ENCODE measurements at places on chromosomes 13 and 19.

GRCh38 chr19:19538061-19538784 lies at the start of gene CILP2:
Gene CILP2, plus strand, starts transcription at chr19:19538265. Its CDS starts 85 bp downstream, at chr19:19538350.
- H3K36me3 ChIP-seq = no peaks in the 10 kb centered on the region
- no peak within 1 kb of the TSS for H3K27ac ChIP-seq
- H3K4me1 ChIP-seq = peaks cover 24% of the 10 kb centered on the region
- H3K27me3 ChIP-seq = peaks cover 56% of the 10 kb centered on the region

DNA sequence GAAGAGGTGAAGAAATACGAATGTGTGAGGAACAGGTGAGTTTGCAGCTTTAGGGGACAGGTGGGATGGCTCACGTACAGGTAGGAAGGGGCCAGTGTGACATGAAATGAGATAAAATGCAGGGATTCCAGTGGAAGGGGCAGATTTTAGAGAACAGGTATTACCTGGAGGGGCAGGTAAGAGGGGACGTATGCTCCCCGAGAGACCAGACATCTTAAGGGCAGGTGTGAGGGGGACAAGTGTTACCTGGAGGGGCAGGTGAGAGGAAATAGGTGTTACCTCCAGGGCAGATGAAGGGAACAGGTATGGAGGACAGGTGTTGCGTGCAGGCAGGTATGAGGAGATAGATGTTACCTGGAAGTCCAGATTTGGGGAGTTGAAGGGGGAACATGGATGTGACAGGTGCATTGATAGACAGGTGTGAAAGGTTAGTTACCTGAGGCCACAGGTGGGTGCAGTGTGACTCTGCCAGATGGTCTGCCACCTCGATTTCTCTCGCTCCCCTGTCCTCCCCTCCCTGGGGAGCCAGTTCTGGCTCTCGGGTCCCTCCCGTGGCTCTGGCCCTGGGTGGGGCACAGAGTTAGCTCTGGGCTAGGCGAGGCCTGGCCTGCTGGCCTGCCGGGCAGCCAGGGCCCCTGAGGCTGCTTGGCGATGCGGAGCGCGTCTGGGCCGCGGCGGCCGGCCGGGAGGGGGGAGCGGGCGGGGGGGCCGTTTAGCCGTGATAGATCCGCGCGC lies 2.1 kb downstream of the ERFL start:
- H3K27ac ChIP-seq = no peak overlapping the region
- no peaks in the 10 kb centered on the region for H3K4me1 ChIP-seq
- peaks cover 80% of the 10 kb centered on the region for H3K27me3 ChIP-seq
- no peak for DNase-seq
- no peaks in the 10 kb centered on the region for H3K36me3 ChIP-seq

GRCh38 chr19:45297674-45298073 lies 25.0 kb downstream of the CKM start:
- no peak overlapping the region for H3K4me3 ChIP-seq
- no peaks in the 10 kb centered on the region for H3K36me3 ChIP-seq
- H3K27me3 ChIP-seq = no peaks in the 10 kb centered on the region
- no peak overlapping the region for H3K27ac ChIP-seq
- DNase-seq = no peak
- H3K4me1 ChIP-seq = no peaks in the 10 kb centered on the region

GRCh38 chr13:32060401-32060878 lies 28.9 kb downstream of the FRY start:
- H3K27me3 ChIP-seq = no peaks in the 10 kb centered on the region
- peaks cover 55% of the 10 kb centered on the region for H3K4me1 ChIP-seq
- no peaks in the 10 kb centered on the region for H3K36me3 ChIP-seq
- no peak for DNase-seq

DNA sequence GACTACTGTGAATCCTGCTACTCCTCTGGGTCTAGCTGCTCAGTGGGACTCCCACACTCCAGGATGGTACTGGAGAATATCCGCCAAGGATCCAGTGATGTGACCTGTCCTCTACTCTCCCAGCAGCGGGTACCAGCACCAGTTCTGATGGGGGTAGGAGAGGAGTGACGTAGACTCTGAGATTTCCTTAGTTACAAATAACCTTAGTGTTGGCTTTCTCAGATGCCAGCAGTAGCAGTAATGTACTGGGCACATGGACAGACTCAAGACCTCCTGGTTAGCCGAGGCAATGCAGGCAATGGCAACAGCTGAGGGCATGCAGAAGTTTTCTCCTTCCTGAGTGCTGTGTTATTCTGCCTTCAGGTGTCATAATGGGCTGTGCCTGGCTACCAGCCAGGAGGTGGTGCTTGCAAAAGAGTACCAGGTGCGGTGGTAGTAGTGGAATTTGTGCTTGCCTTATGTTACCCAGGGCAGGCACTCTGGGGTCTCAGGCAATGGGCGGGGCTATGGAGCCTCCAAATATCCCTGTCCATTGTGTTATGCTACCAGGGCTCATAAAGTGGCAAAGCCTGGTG lies 105.3 kb upstream of the KLF5 start:
- no peaks in the 10 kb centered on the region for H3K27me3 ChIP-seq
- peaks cover 22% of the 10 kb centered on the region for H3K36me3 ChIP-seq
- no peaks in the 10 kb centered on the region for H3K4me1 ChIP-seq
- H3K27ac ChIP-seq = no peak overlapping the region
- H3K4me3 ChIP-seq = no peak overlapping the region

DNA sequence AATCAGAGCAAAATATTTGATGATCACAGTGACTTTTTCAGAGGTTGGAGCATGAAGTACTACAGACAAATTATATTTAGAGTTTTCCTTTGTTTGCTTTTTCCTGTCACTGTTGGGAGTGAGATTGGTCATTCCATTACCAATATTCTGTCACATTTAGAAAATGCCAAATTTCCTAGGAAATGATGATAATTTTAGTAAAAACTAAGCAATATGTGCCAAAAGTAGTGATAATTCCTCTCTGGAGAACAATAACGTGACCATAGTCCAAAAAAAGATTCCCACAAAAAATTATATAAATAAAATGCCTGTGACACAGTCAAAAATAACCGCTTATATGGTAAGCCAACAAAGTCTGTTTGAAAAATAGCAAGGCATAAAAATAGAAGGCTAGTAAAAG lies 2719.4 kb downstream of the PCDH9 start:
- no peak for DNase-seq
- no peaks in the 10 kb centered on the region for H3K4me1 ChIP-seq
- H3K36me3 ChIP-seq = no peaks in the 10 kb centered on the region
- peak overlapping the region; percentile 72 for H3K27ac ChIP-seq
- no peaks in the 10 kb centered on the region for H3K27me3 ChIP-seq
- H3K4me3 ChIP-seq = no peak overlapping the region

DNA sequence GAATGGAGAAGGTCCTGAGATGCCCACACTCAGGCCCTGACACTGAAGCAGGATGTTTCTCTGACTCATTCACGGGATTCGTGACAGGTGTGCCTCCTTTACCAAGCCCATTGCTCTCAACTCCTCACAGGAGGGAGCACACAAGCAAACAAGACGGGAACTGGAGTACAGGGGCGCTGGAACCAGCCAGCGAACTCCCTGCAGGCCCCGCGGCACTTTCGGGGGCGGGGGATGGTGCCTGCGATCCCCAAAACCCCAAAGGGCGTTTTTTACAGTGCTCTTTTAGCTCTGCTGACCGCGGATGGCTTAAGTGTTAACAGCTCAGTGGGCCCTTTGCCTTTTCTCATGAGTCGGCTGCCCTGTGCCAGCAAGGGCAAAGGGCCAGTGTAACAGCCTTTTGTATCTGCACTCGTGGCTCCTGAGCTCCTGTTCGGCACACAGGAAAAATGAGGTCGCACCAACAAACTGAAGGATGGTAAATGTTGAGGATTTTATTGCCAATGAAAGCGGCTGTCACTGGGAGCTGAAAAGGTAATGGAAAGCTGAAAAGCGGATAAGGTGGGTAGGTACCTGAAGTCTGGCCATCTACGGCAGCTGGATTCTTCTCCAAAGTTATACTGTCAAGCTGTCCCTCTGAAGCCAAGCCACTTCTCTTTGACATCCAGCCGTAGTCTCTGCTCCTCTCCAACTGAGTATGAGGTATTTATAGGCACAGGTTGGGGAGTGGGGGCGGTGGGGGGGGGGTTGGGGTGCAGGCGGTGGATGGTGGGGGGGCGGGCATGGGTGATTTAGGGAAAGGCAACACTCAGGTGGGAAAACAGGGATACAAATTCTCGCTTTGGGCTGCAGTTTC lies 65.0 kb upstream of the TRPC4 start:
- no peak for DNase-seq
- no peaks in the 10 kb centered on the region for H3K36me3 ChIP-seq
- H3K27ac ChIP-seq = peak overlapping the region; percentile 51
- H3K4me3 ChIP-seq = peak overlapping the region; percentile 43

GRCh38 chr13:75326173-75327134 lies 155.5 kb downstream of the TBC1D4 start:
- H3K4me3 ChIP-seq = no peak overlapping the region
- no peak for DNase-seq
- H3K27ac ChIP-seq = peak overlapping the region; percentile 57

DNA sequence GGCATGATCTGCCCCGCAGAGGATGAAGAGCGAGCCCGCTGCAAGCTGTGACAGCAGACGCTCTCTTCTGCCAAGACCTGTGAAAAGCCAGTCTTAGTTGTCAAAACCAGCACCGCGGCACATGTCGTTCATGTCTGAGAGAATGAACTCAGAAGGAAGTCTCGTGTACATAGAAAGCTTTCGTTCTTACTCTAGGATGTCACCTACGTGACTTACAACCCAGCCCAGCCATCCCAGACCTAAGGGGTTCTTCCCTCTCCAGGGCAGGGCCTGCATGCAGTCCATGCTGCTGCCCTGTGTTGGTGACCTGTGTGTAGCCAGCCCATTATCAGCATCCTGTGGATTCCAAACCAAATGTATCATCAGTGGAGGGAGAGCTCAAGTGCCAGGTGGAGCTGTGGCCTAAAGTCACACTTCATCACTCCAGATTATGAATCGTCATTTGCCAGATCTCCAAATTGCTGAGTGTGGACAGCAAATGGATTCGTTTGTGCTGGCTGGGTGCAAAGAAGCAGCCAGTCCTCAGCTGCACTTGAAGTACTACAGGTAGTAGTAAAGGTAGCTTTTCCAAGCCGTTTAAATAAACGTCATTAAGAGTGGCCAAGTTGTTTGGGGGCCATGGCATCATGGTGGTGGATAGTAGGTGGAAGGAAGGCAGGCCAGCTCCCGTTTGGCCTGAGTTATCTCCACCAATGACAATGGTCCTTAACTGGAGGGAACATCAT lies 73.9 kb upstream of the GPR183 start:
- H3K27ac ChIP-seq = no peak overlapping the region
- no peak overlapping the region for H3K4me3 ChIP-seq
- H3K4me1 ChIP-seq = peaks cover 59% of the 10 kb centered on the region

GRCh38 chr13:114103801-114104654 lies 28.4 kb downstream of the RASA3 start:
- no peak overlapping the region for H3K4me3 ChIP-seq
- no peak overlapping the region for H3K27ac ChIP-seq
- H3K36me3 ChIP-seq = no peaks in the 10 kb centered on the region

GRCh38 chr19:27929399-27929798 lies 1283.6 kb downstream of the UQCRFS1 start:
- no peaks in the 10 kb centered on the region for H3K27me3 ChIP-seq
- H3K4me3 ChIP-seq = no peak overlapping the region
- H3K27ac ChIP-seq = no peak overlapping the region
- DNase-seq = no peak
- no peaks in the 10 kb centered on the region for H3K4me1 ChIP-seq
- no peaks in the 10 kb centered on the region for H3K36me3 ChIP-seq

DNA sequence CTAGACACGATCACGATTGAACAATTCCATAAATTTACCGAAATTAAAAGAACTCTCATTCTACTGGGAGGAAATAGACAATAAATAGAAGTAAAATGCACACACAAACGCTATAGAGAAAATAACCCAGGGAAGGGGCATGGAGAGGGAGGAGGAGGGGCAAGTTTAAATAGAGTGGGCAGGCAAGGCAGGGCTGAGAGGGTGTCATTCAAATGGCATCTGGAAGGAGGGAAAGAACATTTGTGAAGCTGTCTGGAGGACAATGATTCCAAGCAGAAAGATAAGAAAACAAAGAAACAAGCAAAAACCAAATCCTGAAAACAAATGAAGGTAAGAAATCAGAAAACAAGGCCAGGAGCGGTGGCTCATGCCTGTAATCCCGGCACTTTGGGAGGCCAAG lies 45.6 kb upstream of the GTF2F2 start:
- no peak overlapping the region for H3K4me3 ChIP-seq
- H3K4me1 ChIP-seq = no peaks in the 10 kb centered on the region
- no peaks in the 10 kb centered on the region for H3K27me3 ChIP-seq
- no peak overlapping the region for H3K27ac ChIP-seq
- DNase-seq = no peak

DNA sequence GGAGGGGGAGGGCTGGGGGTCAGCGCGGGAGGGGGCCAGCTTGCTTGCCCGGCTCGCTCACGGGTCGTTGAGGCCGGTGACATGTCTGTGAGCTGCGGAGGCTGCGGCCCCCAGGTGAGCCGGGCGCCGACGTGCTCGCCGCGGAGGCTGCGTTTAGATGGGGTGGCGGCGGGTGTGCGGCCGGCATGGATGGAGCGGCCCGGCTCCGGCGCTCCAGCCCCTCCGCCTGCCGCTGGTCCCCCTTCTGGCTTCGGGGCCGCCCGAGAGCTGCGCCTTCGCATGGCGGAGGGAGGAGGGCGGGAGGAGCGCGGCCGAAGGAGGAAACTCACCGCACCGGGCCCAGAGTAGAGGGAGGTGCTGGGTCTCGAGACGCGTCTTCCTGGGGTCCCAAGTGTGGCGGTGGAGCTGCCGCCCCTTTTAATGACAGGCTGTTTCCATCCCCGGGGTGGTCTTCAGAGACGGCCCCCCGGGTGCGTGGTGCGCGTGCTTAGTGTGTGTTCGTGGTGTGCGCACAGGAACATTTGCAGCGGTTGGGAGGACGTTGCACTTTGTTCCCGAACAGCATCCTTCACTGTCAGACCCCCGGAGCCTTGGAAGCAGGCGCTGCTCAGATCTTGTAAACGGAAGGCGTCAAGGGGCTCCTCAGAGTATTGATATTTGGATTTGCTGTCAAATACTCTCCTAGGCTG lies at the start of gene AKAP11:
Gene AKAP11, plus strand, starts transcription at position 38 of the 689 bp plus-strand sequence. CDS start 14,197 bp downstream, outside the sequence.
- H3K4me3 ChIP-seq = peak within 1 kb of the TSS; percentile 93
- no peaks in the 10 kb centered on the region for H3K36me3 ChIP-seq
- DNase-seq = no peak
- peak within 1 kb of the TSS; percentile 91 for H3K27ac ChIP-seq
- H3K4me1 ChIP-seq = peaks cover 15% of the 10 kb centered on the region
- no peaks in the 10 kb centered on the region for H3K27me3 ChIP-seq
